ENCODE measurements at places on chromosomes 13 and 19.
A peak's percentile ranks its signal among the peaks of the same experiment; 100 is the strongest.

GRCh38 chr13:85362980-85363379, 436.2 kb downstream of the SLITRK6 start:
- DNase-seq = no peak

GRCh38 chr13:96822895-96823294, 171.4 kb downstream of the OXGR1 start:
- DNase-seq = peak; percentile 84

- DNase-seq = no peak
Measured at GRCh38 chr19:50654882-50655281, 5.6 kb downstream of the C19orf81 start.

- DNase-seq = no peak
Measured at GRCh38 chr19:28492621-28493020, 720.3 kb downstream of the UQCRFS1 start.

DNA sequence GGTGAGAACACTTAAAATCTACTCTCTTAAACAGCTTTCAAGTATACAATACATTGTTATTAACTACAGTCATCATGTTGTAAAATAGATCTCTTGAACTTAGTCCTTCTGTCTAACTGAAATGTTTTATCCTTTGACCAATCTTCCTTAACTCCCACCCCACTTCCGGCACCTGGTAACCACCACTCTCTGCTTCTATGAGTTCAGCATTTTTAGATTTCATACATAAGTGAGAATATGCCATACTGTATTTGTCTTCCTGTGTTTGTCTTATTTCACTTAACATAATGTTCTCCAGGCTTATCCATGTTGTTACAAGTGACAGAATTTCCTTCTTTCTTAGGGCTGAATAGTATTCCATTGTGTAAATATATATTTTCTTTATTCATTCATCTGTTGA, 144.1 kb upstream of the TRPC4 start:
- no peak for DNase-seq

DNA sequence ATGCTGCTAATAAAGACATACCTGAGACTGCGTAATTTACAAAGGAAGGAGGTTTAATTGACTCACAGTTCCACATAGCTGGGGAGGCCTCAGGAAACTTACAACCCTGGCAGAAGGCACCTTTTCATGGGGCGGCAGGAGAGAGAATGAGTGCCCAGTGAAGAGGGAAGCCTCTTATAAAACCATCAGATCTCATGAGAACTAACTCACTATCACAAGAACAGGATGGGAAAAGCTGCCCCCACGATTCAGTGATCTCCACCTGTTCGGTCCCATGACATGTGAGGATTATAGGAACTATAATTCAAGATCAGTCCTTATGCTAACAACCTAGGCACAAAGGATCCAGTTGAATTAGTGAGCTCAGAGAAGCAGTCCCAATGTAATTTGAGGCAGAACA, 59.4 kb downstream of the GPC6 start:
- DNase-seq = no peak

DNA sequence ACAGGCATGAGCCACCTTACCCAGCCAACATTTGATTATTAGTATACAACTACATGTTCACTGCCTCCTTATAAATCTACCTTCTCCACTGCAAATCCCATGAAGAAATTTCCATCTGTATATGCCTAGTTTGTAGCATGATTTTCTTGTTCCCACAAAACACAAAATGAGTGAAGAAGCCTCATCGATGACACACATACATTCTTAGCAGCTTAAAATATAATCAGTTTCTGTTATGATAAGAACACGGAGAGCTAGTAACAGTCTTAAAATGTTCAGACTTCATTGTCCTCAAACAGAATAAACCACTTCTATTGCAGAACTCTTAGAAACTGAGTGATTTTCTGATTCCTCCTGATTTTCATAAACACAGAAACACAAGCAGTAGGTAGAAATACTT, 740.5 kb downstream of the PCDH9 start:
- DNase-seq = no peak

GRCh38 chr13:51995677-51996551, 15.3 kb downstream of the ATP7B start:
- DNase-seq = peak; percentile 60

DNA sequence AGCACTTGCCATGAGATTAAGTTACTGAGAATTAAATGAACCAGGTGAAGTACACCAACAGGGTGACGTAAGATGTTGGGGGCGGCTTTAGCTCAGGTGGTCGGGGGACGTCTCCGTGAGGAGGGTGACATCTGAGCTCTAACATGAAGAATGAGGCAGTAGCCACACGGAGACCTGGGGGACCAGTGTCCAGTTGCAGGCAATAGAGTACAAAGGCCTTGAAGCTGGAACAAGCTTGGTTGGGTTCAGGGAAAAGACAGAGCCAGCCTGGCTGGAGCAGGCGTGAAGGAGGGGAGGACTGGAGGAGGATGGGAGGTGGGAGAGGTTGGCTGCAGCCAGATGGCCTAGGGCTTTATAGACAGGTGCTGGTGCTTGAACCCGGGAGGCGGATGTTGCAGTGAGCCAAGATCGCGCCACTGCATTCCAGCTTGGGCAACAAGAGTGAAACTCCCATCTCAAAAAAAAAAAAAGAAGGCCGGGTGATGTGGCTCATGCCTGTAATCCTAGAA, 1.6 kb downstream of the SPINT2 start:
- DNase-seq = no peak

GRCh38 chr13:103140001-103140671, 73.9 kb upstream of the SLC10A2 start:
- peak; percentile 62 for DNase-seq

GRCh38 chr13:23949736-23950135, 52.4 kb upstream of the C1QTNF9B start:
- DNase-seq = no peak

GRCh38 chr13:67410645-67411044, 180.5 kb upstream of the PCDH9 start:
- DNase-seq = no peak

- DNase-seq = no peak
Measured at GRCh38 chr19:30877661-30878113, 471.5 kb downstream of the TSHZ3 start.

- no peak for DNase-seq
Measured at GRCh38 chr13:48436661-48437288, 23.9 kb upstream of the LPAR6 start.

- peak; percentile 70 for DNase-seq
Measured at GRCh38 chr13:67408798-67409197, 178.7 kb upstream of the PCDH9 start.

GRCh38 chr13:43258771-43259170, 235.4 kb downstream of the DNAJC15 start:
- DNase-seq = no peak

DNA sequence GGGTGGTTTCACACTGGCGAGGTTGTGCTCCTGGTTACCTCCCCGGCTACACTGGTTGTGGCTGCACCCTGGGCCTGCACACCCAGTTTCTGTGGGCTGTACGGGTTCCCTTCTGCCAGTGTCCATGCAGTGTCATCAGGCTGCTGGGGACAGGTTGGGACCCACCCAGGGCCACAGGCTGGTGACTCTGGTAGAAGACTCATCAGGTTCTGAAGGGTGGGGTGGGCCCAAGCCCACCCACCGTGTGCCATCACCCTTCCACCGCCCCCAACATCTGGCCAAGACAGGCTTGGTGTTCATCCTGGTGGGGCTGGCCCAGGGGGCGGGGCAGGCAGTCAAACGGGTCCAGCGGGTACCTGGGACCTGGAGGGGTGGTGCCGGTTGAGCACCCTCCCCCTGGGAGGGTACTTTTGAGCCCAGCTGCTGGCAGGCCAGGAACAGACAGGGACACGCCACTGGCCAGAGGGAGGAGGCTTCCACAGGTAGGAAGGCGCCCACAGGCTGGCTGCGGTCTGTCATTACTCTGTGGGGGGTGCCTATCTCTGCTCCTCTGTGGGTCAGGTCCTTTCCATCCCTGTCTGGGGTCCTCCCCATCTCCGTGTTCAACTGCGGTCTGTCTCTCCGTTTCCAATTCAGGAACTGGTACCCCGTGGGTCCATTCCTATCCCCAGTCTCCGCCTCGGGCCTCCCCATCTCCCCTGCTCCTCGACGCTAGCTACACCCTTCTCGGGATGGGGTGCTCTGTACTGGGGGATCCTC, at the start of gene RNF225:
TSS of gene RNF225 (plus strand) at position 437 of the 759 bp plus-strand sequence. CDS start 434 bp downstream, outside the sequence.
- peak; percentile 87 for DNase-seq

- DNase-seq = no peak
Measured at GRCh38 chr19:4108767-4109625, 14.9 kb downstream of the MAP2K2 start.

- no peak for DNase-seq
Measured at GRCh38 chr19:12698138-12698537, 1.7 kb upstream of the FBXW9 start.

- DNase-seq = no peak
Measured at GRCh38 chr13:49314344-49314882, 66.7 kb downstream of the CDADC1 start.

DNA sequence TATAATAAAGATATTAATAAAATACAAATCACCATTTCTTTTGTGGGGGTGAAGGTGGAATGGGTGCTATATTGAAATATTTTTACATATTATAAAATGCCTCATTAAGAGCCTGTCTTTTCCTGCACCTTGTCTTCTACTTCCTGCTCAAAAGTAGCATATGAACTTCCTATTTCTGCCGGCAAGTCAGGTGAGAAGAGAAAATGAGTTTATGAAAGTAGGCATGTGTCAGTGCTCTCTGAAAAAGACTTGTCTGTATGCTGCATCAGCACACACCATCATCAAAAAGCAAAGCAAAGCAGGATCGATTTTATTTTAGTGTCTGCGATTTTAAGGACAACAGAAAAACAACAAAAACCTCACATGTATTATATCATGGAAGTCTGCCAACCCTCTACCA, 114.2 kb downstream of the RAP2A start:
- no peak for DNase-seq

GRCh38 chr13:82962397-82962796, 919.9 kb downstream of the SLITRK1 start:
- DNase-seq = no peak

- DNase-seq = no peak
Measured at GRCh38 chr13:33270895-33271538, 14.5 kb downstream of the STARD13 start.

DNA sequence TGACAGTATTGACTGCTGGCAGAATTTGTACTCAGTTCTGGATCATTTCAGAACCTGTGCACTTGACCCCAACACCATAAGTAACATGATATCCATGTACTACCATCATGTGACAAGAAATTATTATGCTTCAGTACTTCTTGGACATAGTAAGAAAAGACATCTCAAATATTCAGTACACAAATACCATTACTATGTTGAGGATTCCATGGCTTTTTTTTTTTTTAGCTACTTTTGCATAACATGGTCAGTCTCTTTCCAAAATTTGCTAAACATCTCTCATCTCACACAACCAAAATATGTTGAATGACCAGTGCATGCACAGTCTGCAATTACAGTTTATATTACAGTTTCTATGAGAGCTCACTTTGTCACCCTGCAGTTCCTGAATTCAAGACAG, 85.3 kb downstream of the FLT1 start:
- DNase-seq = no peak

- no peak for DNase-seq
Measured at GRCh38 chr19:5587661-5588060, 19.9 kb upstream of the TINCR start.

DNA sequence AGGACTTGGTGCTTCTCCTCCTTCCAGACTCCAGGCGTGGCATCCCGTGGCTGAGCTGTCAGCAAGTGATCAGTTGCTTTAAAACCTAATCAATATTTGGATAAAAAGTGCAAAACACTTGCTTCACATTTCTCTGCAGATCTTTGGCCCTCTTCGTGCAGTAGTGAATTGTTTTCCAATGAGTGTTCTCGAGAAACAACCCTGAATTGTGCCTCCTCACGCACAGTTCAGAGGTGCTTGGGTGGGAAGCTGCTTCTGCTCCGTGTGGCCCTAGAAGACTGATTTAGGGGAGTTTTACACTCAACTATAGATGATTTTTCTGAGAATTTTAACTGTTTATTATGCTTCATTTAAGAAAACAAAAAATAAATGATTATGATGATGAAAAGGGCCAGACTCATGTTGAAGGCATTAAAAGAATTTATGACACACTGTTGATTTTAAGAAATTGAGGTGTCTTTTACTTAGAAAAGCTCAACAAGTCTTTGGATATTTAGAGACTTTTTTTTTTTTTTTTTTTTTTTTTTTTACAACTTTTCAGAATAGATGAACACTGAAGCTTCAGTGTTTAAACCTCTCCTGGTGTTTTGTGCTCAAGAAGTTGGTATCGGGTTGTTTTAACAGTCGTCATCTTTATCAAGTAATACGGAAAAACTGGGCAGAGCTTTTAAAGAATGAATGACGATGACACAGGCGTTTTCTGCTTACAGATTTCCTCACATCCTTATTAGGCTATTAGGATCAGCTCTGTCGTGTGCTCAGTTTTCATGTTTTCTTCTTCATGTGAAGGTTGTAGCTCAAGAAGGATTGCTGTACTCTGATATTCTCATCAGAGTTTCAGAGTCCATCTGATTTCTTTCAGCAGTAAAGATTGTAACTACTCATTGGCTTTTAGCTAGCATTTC, 39.5 kb upstream of the TEX29 start:
- no peak for DNase-seq

DNA sequence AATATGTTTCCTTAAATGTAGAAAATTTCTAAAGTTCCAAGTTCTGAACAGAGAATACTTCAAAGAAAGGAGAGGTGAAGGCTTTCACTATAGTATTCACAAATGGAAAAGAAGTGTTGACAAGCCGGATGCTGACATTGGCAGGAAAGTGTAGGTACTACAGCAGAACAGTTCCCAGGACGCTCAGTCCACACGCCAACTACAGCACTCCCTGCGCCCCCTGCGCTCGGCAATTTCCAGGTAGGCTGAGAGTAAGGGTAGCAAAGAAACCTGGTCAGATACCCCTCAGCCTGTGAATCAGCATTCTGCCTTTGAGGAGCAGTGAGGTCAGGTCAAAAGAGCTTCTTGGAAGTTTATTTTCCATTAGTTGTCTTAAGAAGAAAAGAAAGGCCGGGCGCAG, 115.3 kb downstream of the NALCN start:
- DNase-seq = peak; percentile 57

DNA sequence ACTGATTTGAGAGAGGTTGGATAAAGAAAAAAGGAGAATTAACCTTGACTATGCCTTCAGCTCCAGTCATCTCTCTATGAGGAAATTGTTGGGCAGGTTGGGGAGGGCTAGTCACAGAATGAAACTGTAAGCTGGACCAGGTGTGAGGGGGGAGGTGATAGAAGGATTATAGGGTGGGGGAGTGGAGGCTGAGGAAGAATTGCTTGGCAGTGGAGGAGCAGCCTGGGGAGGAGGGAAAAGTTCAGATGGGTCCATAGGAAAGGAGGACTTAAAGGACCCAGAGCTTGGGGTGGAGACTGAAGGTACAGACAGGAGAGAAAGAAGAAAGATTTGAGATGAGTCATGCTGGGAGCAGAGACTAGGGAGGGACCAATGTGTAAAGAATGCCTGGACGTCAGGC, 8.2 kb upstream of the ZNF431 start:
- DNase-seq = no peak
